COLO829 (cell line): ENCODE measurements at places on chromosomes 3 and 15.

- DNase-seq, result no peak
These were observed 23.3 kb upstream of the MYO5C start for GRCh38 chr15:52318729-52319500.

- DNase-seq, result no peak
These were observed 1.9 kb upstream of the MYZAP start for GRCh38 chr15:57589754-57590153.

DNA sequence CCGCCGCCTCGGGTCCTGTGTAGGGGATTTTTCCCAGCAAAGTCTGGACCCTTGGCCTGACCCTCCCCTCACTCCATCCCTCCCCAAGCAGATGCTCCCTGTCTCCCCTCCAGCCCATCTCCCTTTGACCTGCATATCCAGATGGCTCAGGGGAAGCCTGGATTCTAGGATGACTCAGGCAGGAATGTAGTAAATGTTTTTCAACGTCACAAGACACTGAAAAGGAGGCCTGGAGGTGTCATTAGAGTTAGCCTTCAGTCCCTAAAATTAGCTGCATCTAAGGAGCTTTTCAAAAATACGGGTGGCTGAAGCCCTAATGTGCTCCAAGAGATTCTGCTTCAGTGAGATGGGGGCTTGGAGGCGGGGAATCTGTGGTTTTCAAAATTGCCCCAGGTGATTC, 7.2 kb downstream of the ACAN start:
- no peak for DNase-seq

DNA sequence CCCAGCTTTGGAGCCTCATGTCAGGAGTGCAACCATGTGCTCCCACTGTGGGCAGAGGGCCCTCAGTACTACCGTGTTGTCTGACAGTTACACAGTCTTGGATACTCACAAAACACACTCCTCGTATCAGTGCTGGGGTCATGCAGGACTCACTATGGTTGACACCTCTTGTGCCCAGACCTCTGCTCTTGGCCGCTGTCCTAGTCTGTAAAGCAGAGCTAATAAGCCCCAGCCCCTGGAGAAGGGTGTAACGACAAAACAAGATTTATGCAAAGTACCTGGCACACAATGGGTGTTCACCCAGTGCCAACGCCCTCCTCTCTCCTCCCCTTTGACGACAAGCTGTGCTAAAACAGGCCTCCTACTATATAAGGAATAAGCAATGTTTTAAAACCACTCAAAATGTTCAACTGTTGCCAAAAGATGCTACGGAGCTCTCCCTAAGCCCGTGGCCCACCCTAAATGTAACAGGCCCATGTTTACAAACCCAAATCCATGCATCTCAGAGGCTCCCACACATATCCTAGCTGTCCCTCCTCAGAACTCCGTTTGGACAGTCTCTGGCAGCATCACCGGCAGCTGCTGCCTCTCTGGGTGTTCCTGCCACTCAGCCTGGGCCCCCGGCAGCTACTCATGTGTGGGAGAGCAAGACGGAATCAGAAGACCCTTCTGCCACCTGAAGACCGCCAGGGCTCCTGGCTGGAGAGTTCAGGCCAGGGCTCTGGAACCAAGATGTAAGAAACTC, 65.8 kb downstream of the MRPL46 start:
- DNase-seq, result no peak

DNA sequence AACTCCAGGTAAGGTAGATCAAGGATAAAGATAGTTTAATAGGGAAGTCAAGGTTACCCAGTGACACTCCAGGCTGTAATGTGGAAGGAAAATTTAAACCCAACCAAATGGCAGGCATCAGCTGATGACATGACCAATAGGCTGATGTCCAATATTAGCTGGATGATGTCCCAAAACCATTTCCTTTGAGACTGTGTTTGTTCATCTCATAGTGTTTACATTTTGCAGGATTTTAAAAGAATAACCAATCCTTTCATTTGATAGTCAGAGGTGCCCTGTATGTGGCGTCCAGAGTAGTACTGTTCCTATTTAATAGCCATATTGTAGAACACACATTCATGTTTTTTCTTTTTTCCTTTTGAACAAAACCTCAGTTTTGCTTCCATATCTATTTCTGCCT, 23.3 kb upstream of the TMEM158 start:
- no peak for DNase-seq

- no peak for DNase-seq
These were observed 42.8 kb downstream of the SEMA3G start for GRCh38 chr3:52402101-52402521.

DNA sequence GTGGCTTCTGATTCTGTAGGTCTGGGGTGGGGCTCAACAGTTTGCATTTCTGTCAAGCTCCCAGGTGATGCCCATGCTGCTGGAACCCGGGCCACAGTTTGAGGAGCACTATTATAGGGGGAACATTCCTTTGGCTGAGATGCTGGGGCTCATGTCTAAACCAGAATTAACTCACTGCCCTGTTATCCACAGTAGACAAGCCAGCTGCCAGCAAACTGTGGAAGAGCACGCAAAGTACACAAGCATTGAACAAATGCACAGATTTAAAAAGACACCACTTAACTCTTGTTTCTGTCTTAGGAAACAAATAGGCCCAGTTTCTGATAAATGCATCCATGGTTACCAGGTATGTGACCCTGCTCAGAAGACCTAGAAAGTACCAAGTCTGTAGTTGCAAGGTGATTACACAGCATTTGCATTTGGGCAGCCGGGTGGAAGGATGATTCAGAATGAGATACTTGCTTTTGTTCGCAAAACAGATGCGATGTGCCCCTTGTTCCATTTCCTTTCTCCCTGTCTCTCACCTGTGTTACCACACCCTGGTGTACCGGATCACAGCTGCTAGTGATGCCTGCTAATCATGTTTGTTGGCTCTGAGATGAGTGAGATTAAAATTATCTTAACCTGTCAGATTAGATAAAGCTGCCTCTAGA, 12.4 kb downstream of the GYG1 start:
- no peak for DNase-seq

DNA sequence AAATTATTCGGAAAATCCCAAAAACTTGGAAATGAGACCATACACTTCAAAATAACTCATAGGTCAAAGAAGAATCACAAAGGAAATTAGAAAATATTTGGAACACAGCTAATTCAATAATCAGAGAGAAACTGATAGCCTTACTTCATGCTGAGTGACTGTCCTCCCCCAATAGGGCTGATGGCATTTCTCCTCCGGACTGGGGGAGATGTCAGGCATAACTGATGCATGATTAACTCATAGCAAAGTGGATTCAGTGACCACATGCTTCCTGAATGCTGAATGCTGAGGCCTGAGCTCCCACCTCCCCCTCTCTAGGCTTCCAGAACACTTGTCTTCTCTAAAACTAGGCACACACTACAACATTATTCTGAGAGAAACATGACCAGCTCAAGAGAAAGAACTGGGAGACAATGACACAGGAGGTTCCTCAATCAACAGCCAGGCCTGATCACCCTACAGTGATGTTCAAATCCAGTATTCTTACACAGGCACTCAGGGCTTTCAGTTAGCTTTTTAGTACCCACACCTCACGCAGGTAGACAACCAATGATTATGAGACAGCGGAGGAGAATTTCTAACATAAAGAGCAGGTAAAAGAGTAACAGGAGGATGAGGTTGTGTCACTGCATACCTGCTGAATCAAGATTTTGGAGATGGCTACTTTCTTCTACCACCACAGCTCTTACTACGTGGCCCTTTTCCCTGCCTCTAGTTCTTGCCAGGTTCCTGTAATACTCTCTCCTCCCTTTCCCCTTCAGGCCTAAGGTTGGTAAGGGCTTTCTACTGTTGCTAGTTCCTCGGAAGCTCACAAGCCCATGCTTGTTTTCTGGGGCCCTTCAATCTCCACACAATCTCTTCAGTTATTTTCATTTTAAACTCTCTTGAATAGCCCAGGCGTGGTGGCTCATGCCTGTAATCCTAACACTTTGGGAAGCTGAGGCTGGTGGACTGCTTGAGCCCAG, 96.1 kb downstream of the FMN1 start:
- no peak for DNase-seq

DNA sequence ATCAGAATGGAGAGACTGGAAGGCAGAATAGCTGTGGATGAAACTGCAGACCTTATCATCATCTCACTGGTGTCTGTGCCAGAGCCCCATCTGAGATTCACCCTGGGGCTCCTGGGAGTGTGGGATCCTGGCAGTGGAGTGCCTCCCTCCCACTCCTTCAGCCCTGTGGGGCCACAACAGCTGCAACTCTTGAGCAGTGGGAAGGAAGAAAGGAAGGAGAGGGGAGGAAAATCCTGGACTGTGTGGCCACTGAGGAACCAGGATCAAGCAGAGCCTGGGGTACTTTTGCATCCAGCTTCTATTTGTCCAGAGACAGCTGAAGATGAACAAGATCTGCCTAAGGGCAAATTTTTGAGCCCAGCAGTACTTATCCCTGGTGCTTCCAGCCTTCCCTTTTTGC, 13.1 kb upstream of the ALDH1A2 start:
- no peak for DNase-seq

- DNase-seq, result no peak
These were observed 5.7 kb downstream of the THBS1 start for GRCh38 chr15:39586387-39587095.

GRCh38 chr3:141875374-141875892, 1.0 kb upstream of the ATP1B3 start:
- DNase-seq, result peak; percentile 87

- DNase-seq, result peak; percentile 37
These were observed 250.1 kb downstream of the ZBTB20 start for GRCh38 chr3:114896978-114897377.

DNA sequence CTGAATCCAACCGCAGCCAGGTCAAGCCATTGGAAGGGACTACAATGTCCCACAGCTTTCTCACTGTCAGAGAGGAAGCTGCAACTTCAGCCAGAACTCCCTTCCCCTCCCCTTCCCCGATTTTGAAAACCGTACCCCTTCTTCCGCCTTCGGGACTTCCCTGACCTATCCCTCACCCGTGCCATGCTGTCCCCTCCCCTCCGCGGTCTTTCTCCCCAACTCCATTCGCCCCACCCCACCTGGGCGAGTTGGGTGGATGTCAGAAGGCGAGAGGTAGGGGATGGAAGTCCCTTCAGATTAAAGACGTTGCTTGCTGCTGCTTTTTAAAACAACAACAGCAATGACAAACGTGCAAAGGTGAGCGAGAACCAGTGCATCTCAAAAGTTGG, 723 bp downstream of the CPNE4 start:
- no peak for DNase-seq

DNA sequence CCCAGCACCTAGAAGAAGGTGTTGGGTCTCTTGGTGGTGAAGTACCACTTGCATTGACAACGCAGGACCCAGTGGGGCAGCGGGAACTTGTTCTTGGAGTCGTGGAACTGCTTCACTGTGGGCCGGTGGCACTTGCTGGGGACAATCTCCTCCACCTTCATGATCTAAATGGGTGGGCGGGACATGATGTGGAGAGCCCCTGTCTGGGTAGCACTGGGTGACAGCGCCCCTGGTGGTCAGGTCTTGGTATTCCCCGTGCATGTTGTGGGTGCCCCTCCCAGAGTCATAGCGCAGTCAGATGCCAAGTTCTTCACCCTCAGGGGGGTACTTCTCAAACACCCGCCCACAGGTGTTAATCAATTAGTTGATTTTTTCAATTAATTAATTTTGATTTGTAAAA, 60.2 kb downstream of the AGBL1 start:
- DNase-seq, result no peak
